Stimulated activated CD4-positive, alpha-beta T cell treated with anti-CD3 and anti-CD28 coated beads, TNF-alpha, amount 100 ng/mL, for 4 hours (primary cell): ENCODE measurements at places on chromosomes 6 and 20.

DNA sequence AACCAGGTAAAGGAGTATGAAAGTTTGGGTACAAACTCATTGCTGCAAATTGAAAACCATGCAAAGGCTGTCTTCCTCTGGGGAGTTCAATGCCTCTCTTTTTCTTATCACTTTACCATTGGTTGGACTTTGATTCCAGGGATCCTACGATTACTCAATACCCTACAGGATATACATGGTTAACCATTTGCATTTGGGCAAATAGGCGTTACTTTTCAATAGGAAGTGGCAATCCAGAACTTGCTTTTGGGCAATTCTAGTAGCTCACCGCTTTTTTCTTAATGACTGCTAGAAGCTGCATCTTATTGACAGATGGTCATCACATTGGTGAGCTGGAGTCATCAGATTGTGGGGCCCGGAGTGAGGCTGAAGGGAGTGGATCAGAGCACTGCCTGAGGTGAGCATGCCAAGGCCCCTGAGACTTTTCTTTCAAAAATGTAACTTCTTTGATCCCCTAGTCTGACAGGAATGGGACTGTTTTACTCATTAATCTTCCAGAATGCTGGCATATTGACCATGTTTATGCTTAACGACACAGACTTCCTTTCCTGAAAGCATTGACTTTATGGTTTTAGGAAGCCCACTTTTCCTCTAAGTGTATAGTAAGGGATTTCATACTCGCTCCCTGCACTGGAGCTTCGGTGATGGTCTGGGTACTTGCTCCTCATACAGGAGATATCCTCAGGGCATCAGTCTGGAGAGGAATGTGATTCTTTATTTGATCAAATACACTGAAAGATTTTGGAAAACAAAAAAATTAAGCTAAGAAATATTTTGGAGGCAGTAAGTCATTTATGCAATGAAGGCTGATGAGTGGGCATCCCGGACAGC lies at the start of gene CCR6:
Gene CCR6, plus strand, starts transcription at position 270 of the 831 bp plus-strand sequence. CDS start 13,039 bp downstream, outside the sequence.
- DNase-seq, result no peak

DNA sequence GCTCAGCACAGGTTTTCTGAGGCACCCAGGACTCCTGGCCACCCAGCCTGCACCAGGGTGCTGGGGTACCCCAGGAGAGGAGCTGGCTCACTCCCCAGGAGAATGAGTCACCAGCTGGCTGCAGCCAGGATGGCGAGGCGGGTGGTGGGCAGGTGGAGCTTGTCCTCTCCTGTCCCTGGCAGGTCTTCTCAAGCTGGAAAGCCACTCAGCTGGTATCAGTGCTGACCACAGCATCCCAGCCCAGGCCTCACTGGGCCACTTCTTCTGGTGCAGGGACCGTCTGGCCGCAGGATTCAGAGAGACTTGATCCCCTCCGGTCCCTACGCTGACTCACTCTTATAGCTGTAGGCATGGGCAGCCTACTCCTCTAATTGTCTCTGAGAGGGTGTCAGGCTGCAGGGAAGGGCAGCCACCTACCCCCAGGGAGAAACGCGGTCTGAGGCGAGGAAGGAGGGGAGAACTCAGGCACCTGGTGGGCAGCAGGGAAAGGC lies 22.2 kb downstream of the TFEB start:
- DNase-seq, result no peak

DNA sequence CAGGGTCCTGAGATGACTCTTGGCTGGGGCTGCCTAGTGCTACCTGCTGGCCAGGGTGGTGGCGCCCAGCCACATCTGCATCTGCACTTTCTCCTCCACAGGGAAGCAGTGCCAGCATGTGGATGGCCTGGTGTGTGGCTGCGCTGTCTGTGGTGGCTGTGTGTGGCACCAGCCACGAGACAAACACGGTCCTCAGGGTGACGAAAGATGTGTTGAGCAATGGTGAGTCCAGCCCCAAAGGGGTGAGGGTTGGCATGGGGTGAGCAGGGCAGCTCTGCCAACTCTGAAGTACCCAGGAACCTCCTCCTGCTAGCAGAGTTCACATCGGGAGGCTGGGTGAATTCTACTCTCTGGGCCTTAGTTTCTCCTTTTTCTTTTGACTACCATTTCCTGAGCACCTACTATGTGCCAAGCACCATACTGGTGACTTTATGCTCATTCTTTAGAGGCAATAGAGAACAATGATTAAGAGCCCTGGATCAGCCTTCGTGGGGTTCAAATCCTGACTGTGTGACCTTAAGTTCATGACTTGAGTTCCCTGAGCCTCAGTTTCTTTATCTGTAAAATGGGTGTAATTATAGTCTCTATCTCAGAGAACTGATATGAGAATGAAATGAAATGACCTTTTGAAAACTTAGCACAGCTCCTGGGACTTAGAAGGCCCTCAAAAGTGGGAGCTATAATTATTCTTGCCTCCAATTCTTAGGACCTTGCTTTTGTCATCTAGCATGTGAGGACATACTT lies 2.1 kb downstream of the BPIFB4 start:
- no peak for DNase-seq

- DNase-seq, result no peak
Observed at GRCh38 chr20:51637241-51637640, 94.7 kb upstream of the NFATC2 start.

DNA sequence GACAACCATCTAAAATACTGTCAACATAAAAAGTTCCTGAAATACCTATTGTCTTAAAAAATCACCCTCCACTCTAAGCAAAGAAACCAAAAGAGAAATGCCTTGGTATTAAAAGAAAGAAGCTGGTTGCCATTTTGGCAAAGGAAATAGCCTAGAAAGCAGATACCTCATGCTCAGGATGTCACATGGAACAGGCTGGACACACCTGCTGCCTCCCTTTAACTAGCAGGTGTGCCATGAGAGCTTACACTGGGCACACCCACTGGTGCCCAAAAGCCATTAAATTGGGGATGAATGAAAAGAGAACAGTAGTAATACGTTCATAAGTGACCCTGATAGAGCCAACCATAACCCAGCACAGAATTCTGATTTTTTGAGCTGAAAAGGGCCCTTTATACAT lies 1.5 kb downstream of the SLC23A2 start:
- DNase-seq, result no peak

DNA sequence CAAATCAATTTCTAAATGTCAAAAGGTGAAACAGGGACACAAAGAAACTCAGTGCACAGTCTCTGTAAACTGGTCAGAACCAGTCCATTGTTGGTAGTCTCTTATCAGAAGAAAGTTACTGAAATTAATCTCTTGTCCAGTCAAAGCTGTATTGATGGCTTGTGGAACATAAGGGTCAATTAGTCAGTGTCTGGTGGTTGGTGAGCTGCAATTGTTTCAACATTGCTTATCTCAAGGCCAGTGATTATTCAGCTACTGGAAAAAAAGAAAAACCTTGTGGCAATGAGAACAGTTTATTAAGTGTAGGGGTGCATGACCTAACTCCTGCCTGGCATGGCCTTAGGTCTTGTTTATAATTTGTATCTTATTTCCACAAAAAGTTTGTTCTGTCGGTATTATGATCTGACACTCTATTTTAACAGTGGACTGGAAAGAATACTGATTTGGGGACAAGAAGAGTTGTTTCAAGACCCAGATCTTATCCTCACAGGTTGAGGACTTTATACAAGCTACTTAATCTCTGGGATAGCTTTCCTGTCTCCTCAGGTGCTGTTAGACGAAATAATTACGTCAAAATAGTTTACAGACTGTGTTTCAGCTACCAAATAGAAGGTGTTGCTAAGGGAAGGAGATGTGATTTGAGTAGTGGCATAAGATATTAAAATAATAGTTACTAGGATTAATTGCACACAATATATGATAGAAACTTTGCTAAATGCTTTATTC lies 520.0 kb upstream of the IRAK1BP1 start:
- DNase-seq, result no peak

DNA sequence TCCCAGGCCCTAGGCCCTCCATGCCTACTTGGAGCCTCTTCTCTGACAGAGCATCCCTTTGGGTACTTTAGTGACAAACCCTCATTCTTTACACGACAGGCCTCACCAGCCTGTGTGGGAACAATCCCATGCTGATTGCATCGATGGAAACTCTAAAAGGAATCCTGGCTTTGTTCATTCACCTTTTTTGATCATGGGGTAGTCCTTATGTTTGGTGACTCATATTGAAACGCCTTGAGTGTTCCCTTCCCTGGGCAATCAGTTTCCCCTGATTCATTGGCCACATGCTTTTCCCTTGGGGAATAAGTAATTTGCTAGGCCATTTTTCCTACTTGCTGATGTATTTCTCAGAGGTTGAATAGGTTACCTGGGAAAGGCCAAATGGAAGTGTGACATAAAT lies 14.7 kb upstream of the TNFAIP3 start:
- DNase-seq, result no peak

GRCh38 chr6:132978685-132979084 lies 164.3 kb downstream of the RPS12 start:
- DNase-seq, result no peak

DNA sequence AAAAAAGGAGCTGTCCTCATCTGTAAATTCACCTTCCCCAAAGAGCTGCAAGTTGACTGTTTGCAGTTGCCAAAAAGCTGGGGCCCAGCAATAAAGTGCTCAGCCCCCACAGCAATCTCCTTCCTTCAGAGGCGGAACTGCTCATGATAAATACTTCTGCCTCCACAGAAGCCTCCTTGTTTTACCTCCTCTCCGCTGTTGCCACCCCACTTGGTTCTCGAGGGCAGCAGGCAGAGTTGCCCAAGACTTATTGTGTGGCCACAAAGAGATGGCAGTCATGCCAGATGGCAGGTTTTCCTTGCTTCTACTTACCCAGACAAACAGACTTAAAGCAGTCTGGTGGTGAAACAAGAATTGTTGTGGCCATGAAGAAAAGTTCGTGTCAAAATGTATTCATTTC lies 66.3 kb downstream of the SLX4IP start:
- DNase-seq, result no peak

GRCh38 chr6:32882879-32883250 lies 28.9 kb downstream of the PSMB9 start:
- no peak for DNase-seq

DNA sequence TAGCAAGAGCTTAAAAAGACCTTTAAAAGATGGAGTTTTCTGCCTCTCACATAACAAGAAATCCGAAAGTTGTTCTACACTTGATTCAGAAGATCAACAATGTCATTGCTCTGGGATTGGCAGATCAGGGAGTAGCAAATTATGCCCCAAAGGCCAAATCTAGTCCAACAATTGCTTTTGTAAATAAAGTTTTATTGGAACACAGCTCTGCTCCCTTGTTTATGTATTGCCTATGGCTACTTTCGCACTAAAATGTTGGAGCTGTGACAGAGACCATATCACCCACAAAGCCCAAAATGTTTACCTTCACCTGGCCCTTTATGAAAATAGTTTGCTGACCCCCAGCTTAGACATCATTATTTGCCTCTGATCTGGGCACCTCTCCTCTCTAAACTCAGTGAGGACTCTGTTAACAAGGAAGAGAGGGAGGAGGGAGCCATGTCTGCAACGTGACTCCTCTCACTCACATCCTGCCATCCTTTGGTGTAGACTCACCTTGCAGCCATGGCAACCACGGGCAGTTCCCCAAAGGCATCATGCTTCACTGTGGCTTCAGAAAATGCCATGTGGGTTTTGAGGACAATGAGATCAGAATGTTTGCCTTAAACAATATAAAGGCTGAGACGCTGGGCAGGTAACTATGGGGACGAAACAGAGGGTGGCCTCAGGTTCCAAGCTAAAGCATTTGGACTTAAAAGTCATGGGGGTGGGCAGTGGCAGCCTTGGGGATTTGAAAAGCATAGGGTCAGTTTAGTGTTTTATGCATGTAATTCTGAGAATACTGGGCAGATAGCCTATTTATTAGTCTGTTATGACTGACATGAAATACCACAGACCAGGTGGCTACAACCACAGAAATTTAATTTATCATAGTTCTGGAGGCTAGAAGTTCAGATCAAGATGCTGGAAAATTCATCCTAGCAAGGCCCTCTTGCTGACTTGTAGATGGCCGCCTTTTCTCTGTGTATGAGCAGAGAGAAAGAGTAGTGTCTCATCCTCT lies 149.7 kb upstream of the TNFAIP3 start:
- DNase-seq, result peak; percentile 44

GRCh38 chr6:37696220-37696840 lies 1.4 kb downstream of the MDGA1 start:
- DNase-seq, result no peak

- no peak for DNase-seq
Observed at GRCh38 chr6:38302838-38303237, 336.9 kb downstream of the BTBD9 start.

DNA sequence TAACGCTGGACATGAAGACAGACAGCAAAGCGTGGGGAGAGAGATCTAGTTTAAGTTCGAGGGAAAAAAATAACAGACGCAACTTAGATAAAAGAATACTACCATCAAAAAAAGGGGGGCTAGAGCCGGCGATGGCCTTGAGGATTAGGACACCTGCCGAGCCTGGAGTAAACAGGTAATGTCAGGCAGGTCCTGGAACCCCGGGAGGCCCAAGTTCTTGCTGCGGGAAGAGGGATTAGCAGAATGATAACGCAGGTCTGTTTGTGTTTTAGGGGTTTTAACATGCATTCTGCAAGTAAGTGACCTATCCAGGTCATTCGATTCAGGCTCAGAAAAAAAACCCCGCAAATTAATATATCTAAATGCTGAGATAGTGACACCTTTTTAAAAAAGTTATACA lies 754 bp upstream of the TMEM170B start:
- DNase-seq, result no peak

GRCh38 chr6:22432060-22432459 lies 135.2 kb upstream of the PRL start:
- no peak for DNase-seq

DNA sequence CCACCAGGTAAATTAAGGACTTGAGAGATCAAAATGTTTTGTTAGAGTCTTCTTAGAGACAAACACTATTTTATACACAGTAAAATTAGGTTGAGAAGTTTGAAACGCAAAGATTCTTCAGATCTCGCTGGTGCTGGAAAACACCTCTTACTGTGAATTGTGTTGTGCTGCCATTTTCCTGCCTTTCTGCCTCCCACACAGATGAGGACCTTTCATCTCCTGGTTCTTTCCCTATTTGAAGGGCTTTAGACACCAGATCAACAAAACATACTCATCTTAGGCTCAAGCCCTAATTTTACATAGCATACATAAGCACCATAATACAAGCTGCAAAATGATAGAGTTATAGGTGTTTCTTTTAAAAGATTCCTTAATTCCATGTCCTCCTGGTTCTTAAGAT lies 18.6 kb downstream of the STAU1 start:
- DNase-seq, result no peak

DNA sequence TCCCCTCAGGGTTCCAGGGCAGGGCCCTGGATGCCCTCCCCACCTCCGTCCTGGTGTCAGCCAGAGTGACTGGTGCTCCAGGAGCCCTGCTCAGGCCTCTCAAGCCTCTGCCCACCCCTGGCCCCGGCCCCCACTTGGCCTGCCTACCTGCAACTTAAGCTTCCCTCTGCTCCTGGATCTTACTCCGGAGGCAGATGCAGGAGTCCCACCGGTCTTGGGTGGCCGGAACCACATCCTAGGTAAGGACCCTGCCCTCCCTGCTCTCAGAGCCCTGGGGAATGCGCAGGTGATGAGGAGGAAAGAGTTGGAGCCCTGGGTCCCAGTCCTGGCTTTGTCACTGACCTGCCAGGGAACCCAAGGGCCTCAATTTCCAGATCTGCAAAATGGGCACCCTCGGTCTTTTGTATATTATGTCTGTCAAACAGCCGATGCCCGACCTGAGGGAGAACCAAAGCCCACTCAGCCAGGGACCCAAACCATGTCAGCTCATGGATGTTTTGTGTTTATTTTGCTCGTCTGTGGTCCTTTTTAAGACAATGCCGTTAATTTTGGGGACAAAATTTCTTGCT lies 34.5 kb upstream of the BPIFA2 start:
- no peak for DNase-seq

- no peak for DNase-seq
Observed at GRCh38 chr6:49515485-49516146, 15.9 kb downstream of the GLYATL3 start.

GRCh38 chr20:15395457-15395856 lies 1058.0 kb upstream of the FLRT3 start:
- no peak for DNase-seq

- no peak for DNase-seq
Observed at GRCh38 chr20:33841436-33841799, 30.3 kb downstream of the CHMP4B start.
